ENCODE measurements at places on chromosomes 3 and 15.

DNA sequence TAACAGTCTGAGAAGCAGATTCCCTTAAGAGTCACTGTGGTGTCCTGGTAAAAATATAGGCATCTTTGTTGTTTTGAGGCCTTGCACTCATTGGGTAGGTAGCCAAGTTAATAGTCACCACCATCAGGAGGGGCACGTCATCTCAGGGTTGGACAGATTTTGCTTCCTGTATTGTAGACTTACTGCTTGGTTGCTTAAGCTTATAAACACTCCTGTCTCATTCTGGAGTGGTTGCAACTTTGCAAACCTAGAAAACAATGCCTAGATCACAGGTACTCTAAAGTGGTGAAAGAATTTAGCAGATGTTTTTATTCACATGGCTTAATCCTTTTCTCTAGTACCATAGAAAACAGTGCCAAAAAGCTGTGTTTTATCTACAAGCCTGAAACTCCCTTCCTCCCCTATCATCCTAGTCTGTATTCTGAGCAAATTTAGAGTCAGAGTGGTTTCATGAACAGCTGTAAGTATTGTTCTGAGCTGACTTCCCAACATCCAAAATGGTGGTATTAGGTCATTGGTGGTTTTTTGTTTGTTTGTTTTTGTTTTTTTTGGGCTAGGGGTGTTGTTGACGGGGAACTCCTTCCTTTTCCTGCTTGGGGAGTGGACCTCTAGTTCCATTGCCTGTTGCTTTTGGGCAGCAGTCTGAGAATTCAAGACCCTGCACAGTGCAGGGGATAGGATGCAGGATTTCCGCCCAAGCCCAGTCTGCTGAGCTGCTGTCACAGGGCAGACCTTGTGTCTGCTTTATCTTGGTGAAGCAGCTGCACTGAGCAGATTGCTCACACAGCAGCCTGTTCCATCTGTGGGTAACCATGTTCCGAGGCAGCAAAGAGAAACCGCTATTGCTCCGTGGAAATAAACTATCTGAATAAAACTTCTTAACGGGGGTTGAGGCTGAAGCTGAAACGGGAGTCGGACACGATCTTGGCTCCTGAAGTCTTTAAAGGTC lies 202.0 kb downstream of the AKAP13 start:
- no peak for DNase-seq

DNA sequence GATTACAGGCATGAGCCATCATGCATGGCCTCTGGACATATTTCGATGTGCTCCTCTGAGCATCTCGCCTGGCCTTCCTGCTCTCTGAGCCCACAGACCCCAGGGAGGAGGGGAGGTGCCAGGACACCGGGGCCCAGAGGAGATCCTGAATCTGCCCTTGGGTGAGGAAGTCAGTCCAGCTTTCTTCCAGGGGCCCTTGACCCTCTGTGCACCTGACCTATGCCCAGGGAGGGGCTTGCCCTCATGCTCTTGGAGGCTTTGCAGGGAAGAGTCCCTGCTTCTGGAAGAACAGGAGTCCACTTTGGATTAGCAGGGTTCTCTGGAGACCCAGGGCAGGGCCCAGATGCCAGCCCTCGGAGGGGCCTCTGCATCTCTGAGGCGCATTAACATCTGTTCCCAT lies 1.4 kb downstream of the ACSBG1 start:
- DNase-seq, result no peak

- DNase-seq, result no peak
Measured at GRCh38 chr15:97876281-97876675, 84.2 kb upstream of the ARRDC4 start.

DNA sequence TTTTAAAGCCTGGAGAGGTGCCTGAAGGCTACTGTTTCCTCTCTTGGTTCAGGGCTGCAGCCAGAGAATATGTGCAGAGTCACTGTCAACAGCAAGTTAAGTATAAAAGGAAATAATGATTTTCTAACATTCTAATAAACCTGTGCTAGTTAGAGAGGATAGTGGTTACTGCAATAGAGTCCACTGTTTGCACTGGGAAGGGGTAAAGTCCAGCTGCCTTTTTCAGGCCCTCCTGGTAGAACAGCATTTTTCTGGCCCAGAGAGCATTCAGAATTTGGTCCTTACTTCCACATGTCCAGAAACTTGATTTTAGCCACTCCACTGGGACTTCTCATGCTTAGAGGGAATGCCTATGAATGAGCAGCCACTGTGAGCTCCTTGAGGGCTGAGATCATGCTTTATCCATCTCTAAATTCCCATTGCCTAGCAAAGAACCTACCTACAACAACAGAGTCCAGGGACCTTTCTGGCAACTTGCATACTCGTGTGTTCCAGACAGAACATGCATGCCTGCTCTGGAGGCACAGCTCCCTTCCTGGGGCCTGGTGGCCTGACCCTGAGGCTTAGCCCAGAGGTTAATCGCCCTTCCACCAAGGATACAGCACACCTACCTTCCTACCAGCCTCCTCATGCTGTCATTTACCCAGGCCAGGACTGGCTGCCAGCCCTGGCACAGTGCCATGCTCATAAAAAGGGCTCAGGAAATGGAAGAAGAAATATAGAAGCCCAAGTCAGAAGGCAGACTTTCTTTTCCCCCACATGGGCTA lies 50.3 kb upstream of the ATP13A3 start:
- no peak for DNase-seq

DNA sequence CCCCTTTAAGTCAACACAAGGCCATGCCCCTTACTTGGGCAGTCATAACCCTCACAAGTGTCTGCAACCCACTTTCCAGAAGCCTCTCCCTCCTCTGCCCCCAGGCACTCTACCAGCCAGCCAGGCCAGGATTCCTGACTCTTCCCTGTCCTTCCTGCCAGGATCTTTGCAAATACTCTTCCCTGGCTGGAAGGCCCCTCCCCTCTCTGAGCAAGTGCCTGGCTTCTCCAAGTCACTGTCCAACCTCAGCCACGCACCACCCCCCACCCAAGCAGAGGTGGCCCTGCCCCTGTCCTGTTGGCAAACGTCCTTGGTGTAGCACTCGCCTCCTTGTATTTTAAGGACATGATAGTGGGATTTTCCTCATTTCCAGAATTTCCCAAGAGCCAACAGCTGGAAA lies 54.7 kb upstream of the USP3 start:
- DNase-seq, result no peak

DNA sequence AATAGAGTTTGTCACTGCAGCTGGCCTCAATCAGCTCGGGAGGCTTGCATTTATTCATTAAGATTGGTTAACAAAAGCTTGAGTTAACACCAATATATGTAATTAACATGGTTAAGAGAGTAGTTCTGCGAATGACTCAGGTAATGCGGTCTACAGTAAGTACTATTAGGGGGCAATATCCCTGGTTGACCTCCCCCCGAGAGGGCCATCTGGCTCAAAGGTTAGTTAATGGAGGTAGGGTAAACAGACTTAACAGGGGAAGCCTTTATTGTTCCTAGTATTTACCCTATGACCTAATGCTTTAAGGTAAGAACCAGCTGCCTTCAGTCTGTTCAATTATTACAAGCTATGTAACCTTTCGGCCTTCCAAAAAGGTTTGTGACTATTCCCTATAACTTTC lies 403.3 kb upstream of the SGO1 start:
- DNase-seq, result no peak

DNA sequence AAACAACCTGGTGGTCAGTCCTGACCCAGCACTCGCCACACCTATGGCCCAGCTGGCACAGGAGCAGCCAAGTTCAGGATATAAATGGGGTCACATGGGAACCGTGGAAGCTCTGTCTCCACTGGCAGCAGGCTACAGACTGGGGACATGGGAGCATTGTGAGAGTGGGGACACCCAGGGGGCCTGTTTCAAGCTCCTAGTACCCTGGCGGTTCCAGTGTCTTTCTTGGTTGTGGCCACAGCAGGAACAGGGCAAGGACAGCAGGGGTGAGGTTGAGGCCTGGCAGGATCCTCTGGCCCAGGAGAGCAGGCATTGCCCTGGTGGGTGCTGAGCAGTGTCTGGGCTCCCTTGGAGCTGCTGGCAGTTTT lies 1.9 kb downstream of the CSK start:
- DNase-seq, result no peak

GRCh38 chr3:128606094-128606493 lies 44.5 kb downstream of the RPN1 start:
- no peak for DNase-seq

DNA sequence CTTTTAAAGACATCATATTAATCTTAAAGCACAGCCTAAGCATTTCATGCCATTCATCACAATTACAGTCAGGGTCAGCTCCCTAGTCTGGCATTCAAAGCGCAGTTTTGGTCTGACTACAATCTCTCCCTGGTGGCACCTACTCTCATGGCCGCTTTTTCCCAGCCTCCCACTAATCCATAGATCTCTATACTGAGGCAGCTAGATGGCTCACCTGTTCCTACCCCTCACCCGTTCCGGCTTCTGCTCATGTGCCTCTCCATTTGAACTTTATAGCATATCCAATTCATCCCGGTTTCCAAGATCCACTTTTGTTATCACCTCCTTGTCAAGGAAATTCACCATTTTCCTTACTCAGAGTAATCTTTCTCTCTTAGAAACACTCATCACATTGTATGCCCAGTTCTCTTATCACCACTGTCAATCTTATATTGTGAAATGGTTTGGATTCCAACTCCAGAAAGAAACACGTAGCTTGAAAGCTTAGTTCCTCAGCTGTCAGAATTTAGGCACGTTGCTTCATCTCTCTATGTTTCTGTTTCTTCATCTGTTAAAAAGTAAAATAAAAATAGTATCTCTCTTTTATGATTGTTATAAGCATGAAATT lies 220.0 kb upstream of the UBE2E2 start:
- no peak for DNase-seq

DNA sequence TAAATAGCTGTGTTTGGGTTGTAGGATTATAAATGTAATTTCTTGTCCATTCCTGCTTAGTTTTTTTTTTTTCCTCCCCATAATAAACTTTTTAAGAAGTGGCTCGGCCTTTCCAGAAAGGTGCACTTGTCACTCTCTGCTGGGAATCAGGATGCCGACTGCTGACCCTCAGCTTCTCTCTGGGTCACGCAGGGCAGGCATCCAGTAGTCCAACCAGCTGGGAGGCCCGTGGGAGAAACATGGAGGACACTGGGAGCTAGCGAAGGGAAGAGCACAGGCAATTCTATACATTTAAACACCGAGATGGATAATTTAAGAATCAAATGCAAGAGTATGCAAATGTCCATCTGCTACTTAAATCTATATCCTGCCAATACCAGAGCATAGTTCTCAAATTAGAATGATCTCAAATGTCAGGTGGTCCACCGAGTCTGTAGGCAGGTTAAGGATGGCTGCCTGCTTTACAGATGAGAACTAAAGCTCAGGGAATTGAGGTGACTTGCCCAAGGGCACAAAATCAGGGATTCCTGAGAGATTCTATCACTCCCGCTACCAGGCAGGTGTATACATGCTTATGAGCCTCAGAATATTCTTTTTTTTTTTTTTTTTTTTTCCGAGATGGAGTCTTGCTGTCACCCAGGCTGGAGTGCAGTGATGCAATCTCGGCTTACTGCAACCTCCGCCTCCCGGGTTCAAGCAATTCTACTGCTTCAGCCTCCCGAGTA lies 64.5 kb downstream of the DAPK2 start:
- no peak for DNase-seq

GRCh38 chr3:185820973-185821758 lies 3.7 kb downstream of the IGF2BP2 start:
- peak; percentile 72 for DNase-seq

GRCh38 chr3:42663581-42664437 lies 10.3 kb downstream of the ZBTB47 start:
- no peak for DNase-seq

- DNase-seq, result no peak
Measured at GRCh38 chr3:59726279-59726678, 676.5 kb upstream of the CFAP20DC start.

- DNase-seq, result no peak
Measured at GRCh38 chr3:27577504-27577903, 93.3 kb upstream of the SLC4A7 start.

DNA sequence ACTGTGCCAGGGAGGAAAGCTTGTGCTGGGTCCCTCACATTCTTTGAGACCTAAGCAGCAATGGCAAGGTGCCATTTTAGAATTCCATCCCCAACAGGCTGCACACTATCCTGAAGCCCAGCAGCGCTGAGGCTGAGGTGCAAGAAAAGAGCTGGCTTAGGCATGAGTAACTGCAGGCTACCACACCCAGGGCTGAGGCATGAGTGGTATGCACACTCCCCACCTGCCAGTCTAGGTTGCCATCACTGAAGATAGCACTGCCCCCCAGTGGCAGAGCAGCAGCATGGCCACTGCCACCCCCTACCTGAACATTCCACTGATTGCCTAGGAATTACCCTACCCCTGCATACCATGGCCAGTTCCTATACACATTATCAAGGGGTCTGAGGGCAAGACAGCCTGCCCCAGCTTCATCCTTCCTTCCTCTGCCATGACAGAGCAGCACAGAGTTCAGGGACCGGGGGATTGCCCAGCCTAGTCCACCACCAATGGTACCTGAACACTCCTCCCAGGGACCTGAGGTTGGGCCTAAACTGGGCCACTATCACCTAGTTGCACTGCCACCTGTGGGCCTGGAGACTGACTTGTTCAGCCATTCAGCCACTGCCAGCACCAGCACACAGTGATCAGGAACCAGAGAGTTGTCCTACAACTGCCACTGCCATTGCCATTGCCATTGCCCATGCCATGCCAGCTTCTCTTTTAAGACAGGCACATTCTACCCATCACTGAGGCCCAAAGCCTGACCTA lies 129.8 kb downstream of the SATB1 start:
- DNase-seq, result peak; percentile 2

DNA sequence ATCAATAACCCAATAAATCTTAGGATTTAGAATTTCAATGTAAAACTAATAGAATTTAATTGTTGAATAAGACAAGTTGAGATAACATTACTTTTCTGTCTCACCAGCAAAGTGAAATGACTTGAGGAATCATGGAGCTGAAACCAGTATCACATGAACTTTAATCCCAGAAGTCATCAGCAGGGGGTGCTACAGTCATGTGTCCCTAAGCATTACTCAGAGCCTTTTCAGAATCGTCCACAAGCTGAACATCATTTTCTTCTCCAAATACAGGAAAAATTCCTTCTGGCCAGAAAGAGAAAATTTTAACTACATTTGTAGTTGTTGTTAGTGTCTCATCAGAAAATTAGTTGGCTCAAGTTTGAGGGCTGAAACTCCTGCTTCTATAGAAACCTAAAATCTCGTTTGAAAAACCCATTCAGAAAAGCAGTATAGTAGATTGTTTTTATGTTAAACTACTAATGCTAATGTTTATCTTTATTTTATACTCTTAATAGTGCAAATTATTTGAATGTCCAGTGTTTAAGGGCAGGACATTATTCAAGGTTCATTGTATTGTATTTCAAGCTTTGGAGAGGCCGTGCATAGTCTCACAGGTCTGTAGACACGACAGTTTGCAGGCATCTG lies 384.1 kb downstream of the PLOD2 start:
- peak; percentile 68 for DNase-seq

GRCh38 chr3:114447950-114448479 lies 154.2 kb downstream of the TIGIT start:
- no peak for DNase-seq
